ENCODE measurements at places on chromosomes 2 and 18.

GRCh38 chr2:134021830-134022524, 231.9 kb upstream of the MGAT5 start:
- DNase-seq = no peak

DNA sequence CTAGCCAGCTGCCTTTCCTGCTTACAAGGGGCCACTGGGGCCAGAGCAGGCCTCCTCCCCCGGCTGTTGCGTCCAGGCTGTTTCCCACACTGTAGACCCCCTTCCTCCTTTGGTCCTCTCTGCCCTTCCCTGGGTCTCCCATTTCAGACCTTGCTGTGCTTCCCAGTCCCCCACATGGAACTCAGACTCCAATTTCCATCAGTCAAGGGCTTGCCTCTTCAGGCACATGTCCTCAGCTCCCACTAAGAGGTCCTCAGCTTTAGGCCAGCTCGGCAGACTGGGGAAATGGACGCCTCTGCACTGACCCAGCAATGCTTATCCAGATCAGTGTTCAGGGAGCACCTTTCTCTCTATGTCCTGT, 98.0 kb upstream of the BZW1 start:
- DNase-seq = no peak

DNA sequence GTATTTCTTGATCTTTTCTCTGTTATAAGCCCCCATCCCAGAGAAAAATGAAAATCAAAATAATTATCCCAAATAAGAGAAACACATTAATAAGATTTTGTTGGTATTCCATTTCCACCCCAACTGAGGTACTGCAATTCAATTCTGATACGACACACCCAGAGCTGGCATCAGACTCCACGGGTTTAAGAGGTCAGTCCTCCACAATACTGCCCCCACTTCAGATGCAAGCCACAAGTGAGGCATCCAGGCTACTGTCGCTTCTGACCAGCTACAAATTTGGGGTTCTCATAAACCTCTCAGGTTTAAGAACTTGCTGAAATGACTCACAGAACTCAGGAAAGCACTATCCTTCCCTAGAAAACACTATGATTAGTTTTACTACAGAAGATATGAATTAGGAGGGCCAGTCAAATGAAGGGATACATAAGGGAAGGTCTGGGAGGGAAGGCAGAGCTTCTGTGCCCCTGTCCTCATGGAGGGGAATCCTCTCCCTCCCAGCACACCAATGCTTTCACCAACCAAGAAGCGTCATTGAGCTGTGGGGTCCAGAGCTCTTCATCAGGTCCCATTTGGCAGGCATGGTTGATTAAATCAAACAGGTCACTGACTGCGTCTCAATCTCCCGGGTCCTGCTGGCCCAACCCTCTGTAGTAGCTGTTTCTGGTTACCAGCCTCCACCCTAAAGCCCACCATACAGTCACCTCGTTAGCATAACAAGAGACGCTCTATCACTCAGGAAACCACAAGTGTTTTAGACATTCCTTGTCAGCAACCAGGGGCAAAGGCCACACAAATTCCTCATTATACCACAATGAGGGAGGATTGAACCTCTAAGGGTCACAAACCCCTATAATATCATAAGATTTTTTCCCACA, 46.2 kb downstream of the IWS1 start:
- no peak for DNase-seq

GRCh38 chr2:72147303-72147971, at the start of gene CYP26B1:
Gene CYP26B1, minus strand, starts transcription at chr2:72147862. Its CDS starts 28 bp downstream, at chr2:72147834.
- no peak for DNase-seq

DNA sequence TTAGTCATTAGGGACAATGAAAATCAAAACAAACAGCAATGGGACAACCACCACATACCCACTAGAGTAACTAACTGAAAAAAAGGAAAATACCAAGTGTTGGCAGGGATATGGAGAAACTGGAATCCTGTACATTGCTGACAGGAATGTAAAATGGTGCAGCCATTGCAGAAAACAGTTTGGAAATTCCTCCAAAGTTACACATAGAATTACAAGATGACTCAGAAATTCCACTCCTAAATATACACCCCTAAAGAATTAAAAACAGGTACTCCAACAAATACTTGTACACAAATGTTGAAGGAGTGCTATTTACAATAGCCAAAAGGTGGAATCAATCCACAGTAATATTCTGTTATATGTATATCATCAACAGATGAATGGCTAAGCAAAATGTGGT, 110.9 kb downstream of the ROCK1 start:
- no peak for DNase-seq

DNA sequence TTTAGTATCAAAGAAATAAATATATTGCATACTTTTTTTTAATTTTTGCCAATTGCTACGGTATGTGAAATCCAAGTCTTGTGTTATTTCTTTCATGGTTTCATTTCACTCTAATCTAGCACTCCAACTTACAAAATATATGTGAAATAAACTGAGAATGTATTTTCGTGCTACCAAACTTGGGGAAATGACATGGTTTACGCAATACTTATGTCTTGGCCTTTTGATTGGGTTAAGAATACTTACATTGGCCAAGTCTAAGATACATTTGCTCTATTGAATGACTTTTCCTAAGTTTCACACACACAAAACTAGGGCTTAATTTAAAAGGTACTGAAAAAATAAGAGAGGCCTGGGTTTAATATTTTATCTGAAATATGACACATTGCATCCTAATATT, 80.5 kb downstream of the VRK2 start:
- DNase-seq = no peak

- no peak for DNase-seq
Measured at GRCh38 chr18:59941331-59941730, 41.5 kb downstream of the PMAIP1 start.

Measured in glomerular endothelial cell (primary cell).